ENCODE measurements at places on chromosomes 6 and 20.

DNA sequence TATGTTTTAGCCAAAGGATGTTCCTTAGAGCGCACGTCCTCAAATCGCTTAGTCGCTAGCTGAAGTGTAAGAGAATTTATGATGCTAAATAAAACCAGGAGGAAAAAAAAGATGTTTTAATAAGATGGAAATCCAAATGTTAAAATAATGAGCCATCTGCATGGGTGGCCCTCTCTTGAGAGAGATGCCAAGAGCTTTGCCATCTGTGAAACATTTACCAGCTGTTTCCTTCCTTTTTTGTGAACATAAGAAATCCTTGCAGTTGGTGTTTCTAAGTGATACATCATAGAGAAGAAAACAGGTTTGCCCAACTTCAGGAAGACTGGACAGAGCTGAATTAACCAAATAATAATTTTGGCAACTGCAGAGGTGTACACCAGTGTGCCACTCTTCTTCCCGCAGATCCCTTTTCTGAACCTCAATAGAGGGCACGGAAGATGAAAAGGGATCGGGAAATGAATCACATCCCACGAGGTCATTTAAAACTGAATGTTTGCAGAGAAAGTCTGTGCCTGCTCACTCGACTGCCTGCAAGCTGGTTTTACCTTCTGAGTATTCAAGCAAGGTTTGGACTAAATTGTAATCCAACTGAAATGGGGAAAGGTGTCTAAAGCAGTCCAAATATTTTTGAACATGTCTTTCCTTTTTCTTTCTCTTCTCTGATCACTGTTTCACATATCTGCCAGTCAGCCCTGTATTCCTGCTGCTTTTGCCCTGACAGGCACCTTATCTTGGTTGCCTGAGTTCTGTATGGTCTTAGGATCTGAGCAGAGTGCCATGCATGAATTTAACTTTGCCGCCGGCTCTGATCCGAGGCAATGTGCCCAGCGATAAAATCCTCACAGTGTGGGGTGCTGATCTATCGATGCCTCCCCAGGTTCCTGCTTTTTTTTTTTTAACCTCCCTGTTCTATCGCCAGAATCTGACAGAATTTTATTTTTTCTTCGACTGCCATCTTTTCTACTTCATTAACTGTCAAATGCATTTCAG, 35.5 kb upstream of the TSHZ2 start:
- no peak for DNase-seq

- DNase-seq = no peak
Measured at GRCh38 chr6:124022641-124023040, 219.0 kb downstream of the NKAIN2 start.

GRCh38 chr20:24461848-24462247, 7.6 kb upstream of the SYNDIG1 start:
- DNase-seq = no peak

- DNase-seq = no peak
Measured at GRCh38 chr6:140663772-140664171, 1289.3 kb upstream of the CITED2 start.

DNA sequence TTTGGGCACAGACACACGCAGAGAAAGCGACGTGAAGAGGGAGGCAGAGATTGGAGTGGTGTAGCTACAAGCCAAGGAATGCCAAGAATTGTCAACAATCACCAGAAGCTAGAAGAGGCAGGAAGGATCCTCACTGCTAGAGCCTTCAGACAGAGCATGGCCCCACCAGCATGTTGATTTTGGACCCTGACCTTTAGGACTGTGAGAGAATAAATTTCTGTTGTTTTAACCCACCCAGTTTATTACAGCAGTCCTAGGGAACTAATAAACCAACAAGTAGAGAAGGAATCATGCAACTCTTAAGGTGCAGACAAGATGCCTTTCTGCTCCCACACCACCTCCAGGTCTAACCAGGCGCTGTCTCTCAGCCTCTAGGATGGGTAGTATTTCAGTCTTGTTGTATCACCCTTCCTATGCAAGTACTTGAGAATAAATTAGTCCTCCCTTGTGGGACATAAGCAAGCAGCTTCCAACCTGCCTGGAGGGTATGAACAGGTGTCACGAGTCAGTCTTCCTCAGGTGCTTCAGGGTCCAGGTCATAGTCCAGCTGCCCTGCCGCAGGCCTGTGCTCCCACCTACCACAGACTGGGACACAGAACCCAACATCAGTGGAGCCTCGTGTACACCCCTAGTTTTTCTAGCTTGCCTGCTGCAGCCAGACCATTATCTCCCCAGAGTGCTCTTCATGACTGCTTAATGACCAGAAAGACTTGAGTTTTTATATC, 46.4 kb upstream of the CCN2 start:
- no peak for DNase-seq

DNA sequence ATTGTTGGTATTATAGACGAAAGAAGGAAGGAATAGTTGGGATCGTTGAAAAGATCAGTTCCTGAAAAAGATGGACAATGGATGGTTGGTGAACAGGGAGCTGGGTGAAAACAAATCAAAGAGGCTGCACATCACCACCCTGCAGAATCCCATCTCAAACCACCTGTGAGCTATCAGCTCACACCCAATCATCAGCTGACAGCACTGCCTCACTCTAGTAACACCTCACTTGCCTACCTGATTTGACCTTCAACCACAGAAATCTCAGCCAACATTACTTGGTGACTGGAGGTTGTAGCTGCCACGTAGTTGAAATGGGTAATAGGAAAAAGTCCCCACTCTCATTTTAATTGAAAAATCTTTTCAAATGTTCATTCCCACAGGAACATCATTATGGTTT, 101.8 kb upstream of the DST start:
- DNase-seq = no peak

- DNase-seq = no peak
Measured at GRCh38 chr6:151409679-151410078, 18.3 kb upstream of the ZBTB2 start.

GRCh38 chr6:112682071-112682470, 334.9 kb downstream of the RFPL4B start:
- no peak for DNase-seq

DNA sequence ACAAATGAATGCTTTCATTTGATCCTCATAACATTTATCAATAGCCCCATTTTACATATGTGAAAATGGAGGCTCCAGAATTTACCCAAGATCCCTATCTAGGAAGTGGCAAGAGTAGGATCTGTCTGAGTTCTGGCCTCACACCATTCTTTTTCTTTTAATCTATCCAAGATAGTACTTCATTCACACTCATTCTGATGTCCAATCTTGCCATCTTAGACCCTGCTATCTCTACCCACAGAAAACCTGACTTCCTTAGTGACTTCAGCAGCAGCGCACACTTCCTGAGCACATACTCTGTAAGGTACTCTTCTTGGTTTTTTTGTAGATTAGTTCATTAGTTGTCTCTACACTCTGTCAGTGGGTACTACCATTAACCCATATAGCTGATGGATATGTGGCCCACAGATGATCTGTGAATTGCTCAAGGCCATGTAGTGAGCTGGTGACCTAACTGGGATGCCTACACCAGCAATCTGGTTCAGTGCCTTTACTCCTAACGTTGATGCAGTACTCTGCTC, 36.3 kb downstream of the COX4I2 start:
- DNase-seq = peak; percentile 36

GRCh38 chr6:76876922-76877553, 586.3 kb downstream of the HTR1B start:
- DNase-seq = no peak

GRCh38 chr6:15879371-15880261, 216.8 kb upstream of the DTNBP1 start:
- peak; percentile 79 for DNase-seq
